ENCODE measurements at places on chromosomes 2 and 18.

DNA sequence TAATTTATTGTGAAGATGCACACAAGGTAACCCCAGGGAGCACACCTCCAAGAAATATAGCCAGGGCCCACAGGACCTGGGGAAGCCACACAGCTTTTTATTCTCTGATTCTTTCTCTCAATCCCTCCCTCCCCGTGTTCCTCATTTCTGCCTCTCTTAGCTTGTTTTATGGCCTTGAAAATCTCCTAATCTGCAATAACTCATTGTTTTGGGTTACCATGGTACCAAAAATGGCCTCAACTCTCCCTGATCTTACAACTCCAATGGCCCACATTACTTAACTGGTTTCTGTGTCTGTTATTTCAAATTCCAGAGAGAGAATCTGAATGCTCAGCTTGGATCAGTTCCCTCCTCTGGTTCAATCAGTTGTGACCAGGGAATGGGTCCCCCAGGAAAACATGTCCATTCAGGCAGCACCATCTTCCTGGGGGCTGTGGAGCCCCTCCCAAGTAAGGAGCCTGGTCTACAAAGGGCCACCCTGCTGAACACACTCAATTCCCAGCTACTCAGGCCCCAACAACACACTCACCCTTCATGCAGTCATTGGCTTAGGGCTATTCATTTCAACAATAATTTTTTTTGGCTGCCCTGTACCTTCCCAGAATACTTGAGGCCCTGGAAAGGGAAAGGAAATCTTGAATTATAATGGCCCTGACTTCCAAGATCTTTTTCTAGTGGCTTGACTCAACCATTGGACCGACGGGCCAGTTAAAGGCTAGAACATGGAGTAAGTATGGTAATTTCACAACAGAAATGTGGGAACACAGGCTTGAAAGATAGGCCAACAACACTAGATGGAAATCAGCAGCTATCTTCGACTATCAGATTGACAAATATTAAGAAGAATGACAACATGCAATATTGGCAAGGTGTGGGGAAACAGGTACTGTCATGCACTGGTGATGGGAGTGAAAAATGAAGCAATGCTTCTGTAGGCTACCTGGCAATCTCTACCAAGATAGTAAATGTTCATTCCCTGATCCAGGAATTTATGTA lies 41.6 kb upstream of the ST3GAL5 start:
- DNase-seq: no peak

GRCh38 chr2:177051278-177051677 lies 161.3 kb upstream of the HNRNPA3 start:
- DNase-seq: no peak

DNA sequence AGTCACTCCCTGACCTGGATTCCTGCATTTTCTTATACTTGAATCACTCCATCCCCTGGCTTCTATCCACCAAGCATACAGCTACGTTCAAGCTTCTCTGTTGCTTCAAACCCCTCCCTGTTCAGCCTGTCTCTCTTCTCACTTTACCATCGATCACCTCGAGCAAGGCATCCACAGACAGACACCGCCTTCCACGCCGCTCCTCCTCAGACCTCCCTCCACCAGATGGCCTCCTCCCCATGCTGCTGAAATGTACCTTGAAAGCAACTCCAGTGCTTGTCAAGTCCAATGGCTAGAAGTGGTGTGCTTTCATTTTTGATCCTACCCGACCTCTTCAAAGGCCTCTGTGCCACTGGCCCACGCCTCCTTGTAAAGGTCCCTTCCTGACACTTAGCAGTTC lies 131.3 kb upstream of the ACAA2 start:
- DNase-seq: no peak

- DNase-seq: no peak
Measured at GRCh38 chr2:48268671-48269070, 261.3 kb upstream of the STON1 start.

GRCh38 chr2:181441670-181442069 lies 15.5 kb upstream of the ITGA4 start:
- DNase-seq: no peak

- DNase-seq: no peak
Measured at GRCh38 chr2:237320801-237321560, 93.0 kb downstream of the COL6A3 start.

DNA sequence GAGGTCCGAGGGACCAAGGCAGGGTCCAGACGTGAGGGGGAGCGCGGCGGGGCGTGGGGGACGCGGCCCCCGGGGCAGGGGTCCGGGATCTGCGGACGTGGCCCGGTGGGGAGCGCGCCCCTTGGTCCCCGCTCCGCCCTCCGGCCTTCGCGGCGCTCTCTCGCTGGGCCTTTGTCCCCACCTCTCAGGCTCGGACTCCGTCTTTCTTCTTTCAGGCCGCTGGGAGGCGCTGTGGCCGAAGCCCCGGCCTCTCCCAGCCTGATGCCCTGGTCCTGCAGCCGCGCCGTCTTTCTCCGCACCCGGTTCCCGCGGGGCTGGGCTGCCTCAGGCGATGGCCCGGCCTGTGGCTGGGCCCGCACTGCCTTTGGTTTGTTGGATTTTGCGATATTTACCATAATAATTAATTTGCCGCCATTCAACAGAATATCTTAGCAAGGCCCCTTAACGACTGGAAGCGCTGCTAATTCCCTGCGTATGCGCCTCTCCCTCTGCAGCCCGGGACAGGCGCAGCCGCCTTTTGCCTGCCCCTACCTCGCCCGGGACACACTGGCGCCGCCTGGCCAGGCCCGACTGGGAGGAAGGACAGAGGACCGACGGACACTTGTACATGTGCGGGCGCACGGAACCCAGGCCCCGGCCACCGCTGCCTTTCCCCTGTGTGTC lies 10.8 kb downstream of the SIX3 start:
- no peak for DNase-seq

DNA sequence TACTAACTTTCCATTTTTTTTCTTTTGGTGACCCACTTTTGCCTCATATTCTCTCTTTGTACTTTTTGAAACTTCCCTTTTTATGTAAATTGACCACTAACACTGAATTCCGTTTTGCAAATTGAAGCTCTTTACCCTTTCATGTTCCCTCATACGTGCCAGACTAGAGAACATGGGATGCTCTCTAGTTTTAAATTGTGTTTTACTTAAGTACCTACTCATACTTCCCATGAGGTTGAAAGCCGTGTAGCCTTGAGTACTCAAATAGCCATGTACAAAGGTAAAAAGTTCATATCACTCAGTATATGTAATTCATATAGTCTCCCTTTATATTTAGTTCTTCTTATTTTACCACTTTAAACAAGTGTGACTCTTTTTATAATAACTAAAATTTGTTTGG lies 119.7 kb downstream of the PIK3C3 start:
- no peak for DNase-seq

Measured in stimulated activated CD8-positive, alpha-beta memory T cell treated with anti-CD3 and anti-CD28 coated beads, Interleukin-2, amount 100 ng/mL, for 1 hour (primary cell).